Endothelial cell (in vitro differentiated cells): ENCODE measurements at places on chromosomes 2 and 18.
A peak's percentile ranks its signal among the peaks of the same experiment; 100 is the strongest.

GRCh38 chr2:1995987-1996386, 251.7 kb upstream of the PXDN start:
- no peak for DNase-seq

- no peak for DNase-seq
Measured at GRCh38 chr2:144858211-144858610, 338.3 kb upstream of the ZEB2 start.

GRCh38 chr2:113116100-113116958, 11.1 kb upstream of the IL1RN start:
- DNase-seq, result no peak

DNA sequence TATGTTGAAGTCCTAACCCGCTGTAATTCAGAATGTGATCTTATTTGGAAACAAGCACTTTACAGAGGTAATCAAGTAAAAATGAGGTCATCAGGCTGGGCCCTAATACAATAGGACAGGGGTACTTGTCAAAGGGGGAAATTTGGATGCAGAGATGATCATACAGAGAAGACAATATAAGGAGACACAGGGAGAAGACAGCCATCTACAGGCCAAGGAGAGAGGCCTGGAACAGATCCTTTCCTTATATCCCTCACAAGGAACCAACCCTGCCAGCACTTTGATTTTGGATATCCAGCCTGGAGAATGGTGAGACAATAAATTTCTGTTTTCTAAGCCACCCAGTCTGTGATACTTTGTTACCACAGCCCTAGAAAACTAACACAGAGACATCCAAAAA, 104.3 kb downstream of the METTL4 start:
- DNase-seq, result no peak

DNA sequence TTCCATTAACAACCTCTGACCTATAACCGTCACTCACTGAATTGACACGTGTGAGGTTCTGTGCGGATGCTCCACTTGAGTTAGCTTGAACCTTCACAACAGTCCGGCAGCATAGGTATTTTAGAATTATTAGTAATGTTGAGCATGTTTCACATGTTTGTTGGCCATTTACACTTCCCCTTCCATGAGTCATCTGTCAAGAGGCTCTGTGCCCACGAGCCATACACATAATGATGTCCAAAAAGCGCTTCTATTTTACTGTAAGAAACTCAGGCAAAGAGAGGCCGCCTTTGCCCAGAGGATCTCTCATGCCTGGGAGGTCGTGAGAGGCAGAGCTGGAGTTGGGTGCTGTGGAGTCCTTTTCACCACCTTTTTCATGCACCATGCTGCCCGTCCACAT, 28.9 kb upstream of the TMEM214 start:
- DNase-seq, result no peak

DNA sequence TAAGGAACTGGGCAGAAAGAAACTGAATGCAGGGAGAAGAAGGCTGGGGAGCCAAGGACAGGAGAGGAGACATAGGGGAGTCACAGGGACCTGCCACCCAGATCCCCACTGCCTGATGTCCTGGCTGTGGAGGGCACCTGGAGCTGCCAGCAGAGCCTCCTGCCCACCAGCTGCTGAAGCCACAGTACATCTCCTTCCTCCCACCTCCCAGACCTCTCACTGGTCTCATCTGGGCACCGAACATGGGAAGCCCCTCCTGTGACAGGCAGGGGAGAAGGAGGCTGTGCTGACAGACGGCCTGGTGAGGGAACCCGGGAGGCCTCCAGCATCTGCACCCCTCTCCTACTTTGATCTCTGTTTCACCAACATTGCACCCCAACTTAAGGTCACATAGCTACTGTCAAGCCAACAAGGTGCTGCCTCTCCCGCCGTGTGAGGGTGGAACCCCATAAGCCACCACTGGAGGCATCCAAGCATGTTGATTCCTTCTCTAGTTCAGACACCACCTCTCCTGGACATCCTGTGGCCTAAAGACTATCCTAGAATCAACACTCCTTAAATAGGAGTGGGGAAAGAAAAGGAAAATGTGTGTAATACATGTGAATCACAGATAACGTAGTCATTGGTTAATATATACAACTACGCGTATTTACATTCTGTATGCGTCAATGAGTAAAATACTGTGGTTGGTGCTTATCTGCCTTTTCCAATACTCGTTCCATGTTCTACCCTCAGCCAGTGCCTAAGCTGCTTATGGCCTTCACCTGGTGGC, 3.5 kb upstream of the RNPEPL1 start:
- DNase-seq, result no peak

- no peak for DNase-seq
Measured at GRCh38 chr2:44804406-44805265, 136.9 kb upstream of the SIX3 start.

- DNase-seq, result no peak
Measured at GRCh38 chr2:18662689-18663088, 73.3 kb upstream of the NT5C1B start.

GRCh38 chr2:108917526-108917925, 71.5 kb downstream of the EDAR start:
- DNase-seq, result no peak

DNA sequence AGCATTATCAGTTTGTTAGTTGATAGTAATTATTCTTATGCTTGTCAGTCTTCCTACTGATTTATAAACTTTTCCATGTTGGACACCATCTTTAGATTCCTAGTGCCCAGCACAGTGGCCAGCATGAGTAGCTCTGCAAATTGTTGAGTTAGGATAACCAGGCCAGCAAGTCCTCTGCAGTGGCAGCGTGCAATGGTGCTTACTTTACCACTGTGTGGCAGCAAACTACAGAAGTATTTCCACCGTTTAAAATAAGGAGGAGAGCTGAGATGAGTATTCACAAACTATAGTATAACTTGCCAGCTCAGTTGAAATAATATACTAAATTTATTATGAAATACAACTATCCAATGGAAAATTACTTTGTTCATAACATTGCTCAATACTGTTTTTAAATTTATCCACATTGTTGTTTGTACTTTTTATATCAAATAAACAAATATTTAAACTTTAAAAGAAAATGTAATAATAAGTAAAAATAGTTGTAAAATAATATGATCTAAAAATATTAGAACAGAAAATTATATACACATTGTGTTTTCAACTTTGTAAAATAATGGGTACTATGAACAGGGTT, 9.3 kb upstream of the THADA start:
- peak; percentile 19 for DNase-seq

GRCh38 chr2:86186431-86186830, 8.8 kb downstream of the IMMT start:
- DNase-seq, result no peak

DNA sequence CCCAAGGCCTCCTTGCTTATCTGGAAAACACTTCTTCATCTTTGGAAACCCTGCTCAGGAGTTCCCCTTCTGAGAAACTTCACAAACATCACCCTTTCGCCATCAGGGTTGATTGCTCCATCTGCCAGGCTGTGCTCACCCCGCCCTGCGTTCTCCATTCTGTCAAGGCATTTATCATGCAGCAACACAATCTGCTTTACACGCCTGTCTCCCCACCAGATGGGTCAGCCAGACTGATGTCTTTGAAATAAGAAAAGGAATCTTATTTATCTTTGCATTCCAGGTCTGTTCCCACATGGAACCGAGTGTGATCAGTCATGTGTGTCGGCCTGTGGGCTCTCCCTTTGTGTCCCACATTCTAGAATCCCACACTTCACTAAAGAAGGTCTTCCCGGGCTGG, 110.0 kb upstream of the ARL4C start:
- DNase-seq, result no peak
